ENCODE measurements at places on chromosomes 3 and 15.

DNA sequence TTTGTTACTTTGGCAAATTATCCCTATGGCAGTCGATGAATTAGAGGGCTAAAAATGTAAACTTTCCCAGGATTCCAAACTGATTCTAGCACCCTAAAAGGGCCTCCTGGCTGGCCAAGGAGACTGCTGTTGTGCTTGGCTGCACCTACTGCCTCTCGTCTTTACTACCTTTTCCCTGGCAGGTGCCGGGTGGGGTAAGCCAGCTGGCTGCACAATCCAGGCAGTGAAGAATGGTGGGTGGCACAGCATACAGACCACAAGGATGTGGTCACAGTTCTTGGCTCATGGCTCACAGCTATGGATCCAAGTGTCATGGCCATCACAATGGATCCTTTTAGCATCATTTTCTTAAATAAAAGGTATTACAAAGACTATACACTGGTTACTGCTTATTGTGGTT, 20.7 kb upstream of the SLC25A26 start:
- DNase-seq = no peak

GRCh38 chr3:62201438-62202035, 171.8 kb downstream of the FEZF2 start:
- DNase-seq = no peak

DNA sequence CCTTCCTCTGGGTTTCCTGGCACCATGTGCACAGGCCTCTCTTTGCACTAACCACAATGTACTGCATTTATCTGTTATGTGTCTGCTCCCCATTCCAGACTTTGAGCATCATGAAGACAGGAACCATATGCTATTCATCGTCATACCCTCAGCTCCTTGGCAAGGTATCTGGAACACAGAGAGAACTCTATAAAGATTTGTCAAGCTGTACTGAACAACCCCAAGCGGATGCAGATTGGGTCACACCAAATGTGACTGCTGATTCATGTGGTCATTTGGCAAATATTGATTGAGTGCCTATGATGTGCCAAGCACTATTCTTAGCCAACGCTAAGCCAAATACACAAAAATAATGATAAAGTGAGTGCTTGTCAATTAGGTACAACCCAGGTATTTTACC, 7.5 kb upstream of the MEGF11 start:
- no peak for DNase-seq

DNA sequence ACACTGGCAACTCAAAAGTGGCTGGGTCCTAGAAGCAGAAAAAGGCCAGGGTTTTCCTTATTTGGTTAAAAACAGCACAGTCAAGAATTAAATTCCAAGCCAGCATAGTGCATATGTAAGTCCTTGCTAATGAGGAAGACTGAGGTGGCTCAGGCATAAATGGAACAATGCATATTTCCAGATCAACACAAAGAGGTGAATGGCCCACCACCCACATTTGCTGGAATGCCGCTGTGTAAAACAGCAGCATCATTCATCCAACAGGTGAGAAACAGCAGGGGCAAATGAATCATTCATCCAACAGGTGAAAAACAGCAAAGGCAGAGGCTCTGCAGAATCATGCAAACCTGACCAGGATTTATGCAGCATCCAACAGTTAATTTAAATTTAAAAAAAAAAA, 32.9 kb downstream of the GPR176 start:
- no peak for DNase-seq

GRCh38 chr3:84275532-84275931, 683.3 kb upstream of the CADM2 start:
- DNase-seq = no peak

DNA sequence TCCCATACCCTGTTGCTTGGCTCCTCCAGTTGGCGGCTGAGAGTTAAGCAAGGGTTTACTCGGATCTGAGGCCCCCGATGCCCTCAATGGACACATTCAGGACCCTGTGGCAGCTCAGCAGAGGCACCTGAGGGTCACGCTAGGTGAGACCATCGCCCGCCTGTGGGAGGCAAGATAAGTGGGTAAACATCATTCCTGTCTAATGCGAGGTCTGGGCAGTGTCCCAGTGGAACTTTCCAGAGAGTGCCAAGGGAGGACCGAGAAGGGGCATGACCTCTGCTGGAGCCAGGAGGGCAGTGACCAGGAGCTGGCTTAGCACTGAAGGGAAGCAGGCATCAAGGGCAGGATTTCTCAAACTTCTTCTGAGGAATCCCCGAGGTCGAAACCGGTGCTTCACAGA, 65.4 kb upstream of the SEC61A1 start:
- no peak for DNase-seq

- no peak for DNase-seq
Observed at GRCh38 chr15:42921342-42921731, 759 bp upstream of the TTBK2 start.

- DNase-seq = no peak
Observed at GRCh38 chr3:82000773-82001172, 239.3 kb upstream of the GBE1 start.

DNA sequence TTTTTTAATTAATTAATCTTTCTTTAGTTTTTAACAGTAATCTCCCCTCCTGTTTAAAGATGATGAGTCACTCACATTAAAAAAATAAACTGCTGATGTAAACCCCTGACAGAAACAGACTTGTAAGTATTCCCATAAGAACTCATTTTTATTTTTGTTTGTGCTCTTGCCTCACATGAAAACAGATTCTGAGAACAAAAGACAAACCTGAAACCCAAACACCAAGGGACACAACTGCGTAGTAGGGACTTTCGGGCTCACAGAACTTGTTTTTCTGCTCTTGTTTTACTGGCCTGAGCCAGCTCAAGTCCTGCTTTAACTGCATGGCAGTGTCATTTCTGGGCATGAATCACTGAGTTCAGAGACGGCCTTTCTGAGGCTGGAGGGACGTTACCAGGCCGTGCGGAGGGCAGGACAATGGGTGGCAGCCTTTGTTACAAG, 600.8 kb downstream of the FOXP1 start:
- peak; percentile 47 for DNase-seq

DNA sequence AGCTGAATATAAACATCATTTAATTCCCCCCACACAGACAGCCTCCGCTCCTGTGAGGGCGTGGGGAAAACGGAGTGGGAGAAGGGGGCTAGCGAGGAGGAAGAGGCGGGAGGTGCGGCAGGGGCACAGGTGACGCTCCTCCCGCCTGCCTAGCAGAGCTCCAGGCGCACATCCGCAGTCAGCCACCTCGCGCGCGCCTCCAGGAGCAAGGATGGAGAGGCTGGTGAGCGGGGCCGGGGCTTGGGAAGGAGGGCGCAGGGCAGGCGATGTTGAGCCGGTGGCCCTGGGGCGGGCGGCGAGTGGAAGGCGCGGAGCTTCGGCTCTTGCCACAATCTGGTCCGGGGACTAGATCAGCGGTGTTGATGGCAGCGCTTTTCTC, at the start of gene CD200:
Gene CD200, plus strand, starts transcription at position 155 of the 379 bp plus-strand sequence. Its CDS starts 57 bp downstream, at position 212.
- DNase-seq = no peak

GRCh38 chr3:38579141-38579540, 70.3 kb downstream of the SCN5A start:
- no peak for DNase-seq

Data from amniotic stem cell (primary cell).